Stimulated activated CD4-positive, alpha-beta T cell treated with anti-CD3 and anti-CD28 coated beads, Interleukin-1b, Interleukin-23, amount 100 ng/mL, for 4 hours (primary cell): ENCODE measurements at places on chromosomes 2 and 18.

DNA sequence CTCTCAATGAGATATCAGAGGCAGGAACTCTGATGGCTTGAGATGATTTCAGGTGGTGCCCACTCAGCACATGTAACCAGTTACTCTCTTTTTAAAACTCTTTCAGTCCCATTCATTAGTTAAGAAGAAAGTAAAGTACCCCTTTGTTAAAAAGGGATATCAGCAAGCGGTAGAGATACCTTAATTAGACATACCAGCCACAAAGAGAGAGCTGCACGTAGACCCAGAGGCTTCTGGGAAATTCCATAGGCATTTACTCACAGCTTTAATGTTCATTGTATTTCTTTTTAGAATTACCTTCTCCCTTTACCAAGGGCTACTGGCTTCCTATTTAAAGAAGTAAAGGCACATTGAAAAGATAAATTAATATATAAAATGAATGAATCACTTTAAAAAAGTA lies 63.3 kb downstream of the LYPD6B start:
- DNase-seq: no peak

DNA sequence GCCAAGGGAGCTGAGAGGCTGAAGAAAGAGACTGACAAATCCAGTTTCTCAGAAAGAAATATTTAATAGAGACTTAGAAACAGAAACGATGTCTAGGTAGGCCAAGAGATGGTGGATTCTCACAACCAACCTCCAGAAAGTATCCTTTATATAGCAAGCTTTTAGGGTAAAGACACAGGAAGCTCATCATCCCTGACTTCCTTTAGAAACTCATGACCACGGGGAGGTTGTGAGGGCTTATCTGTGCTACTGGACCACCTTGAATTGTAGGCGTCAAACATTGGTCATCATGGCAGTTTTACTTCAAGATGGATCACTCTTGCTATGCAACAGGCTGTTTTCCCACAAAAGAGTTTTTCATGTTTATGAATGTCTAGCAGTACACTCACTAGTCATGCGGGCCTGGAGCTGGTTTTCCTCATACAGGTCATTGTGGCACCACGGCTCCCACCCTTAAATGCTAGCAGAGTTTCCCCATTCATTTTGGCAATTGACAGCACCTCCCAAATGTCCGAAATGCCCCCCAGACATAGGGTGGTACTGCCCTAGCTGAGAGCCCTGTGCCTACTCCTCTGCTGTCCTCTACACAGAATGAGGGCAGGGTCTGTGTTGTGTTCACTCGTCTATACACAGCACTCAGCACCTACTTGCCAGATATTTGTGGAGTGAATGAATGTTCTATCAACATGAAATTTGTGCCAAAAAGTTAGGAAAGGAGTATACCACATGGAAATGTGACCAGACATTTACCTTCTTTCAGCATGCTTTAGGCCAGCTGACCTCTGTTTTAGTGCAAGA lies 89.0 kb downstream of the TMEM247 start:
- DNase-seq: no peak

DNA sequence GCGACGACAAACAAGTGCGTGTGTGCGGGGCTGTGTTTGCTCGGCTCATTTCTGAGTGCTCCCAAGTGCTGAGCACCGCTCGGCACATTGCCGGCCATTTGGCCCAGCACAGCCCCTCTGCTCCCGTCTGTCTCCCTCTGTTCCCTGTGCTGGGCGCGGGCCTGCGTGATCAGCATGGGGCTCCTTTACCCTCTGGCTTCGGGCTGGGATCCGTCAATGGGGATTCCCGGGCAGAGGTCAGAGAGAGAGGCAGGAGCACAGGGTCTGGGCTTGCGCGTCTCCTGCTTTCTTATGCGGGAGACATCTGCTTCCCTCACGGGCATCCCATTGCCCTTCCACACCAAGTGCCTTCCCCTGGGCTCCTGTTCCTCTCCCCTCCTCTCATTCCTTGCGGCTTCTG lies 234.0 kb downstream of the ACKR3 start:
- DNase-seq: no peak

DNA sequence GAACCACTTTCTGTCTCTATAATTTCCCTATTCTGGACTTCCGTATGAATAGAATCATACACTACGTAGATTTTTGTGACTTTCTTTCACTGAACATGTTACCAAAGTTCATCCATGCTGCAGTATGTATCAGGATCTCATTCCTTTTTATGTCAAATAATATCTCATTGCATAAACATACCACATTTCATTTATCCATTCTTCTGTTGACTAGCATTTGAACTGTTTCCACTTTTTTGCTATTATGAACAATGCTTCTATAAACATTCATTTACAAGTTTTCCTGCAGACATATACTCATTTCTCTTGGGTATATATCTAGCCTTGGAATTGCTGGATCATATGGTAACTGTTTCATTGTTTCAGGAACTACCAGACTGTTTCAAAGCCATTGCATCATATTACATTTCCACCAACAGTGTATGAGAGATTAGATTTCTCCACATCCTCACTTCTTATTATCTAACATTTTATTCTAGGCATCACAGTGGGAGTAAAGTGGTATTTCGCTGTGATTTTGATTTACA lies 186.2 kb downstream of the DYM start:
- no peak for DNase-seq
